ENCODE measurements at places on chromosomes 2 and 18. TPM values are rescaled to one million over a fixed set of nuclear protein-coding genes. Genes with fewer than 3 reads are reported as not detected.
A peak's percentile ranks its signal among the peaks of the same experiment; 100 is the strongest.

- no peak for DNase-seq
Observed at GRCh38 chr2:134134827-134135226, 119.0 kb upstream of the MGAT5 start.

DNA sequence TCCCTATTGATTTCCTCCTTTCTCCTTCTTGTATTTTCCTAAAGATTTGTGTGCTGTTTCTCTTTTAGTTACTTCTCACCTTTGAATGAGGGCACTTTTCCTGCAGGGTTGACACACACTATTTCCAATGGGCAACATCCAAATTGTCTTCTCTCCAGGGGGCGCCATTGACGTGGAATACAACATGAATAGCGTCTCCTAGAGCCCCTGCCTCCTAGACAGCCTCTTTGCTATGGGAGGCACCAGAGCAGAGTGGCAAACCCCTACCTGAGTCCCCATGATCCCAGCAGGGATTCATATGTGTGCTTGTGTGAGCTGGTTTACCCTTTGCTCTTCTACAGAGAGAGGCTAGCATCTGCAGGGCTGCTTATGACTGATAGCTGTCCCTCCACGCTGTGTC, 61.3 kb upstream of the ITSN2 start:
- DNase-seq = no peak

GAREM2 gene
- 0.04 TPM for total RNA-seq

DNA sequence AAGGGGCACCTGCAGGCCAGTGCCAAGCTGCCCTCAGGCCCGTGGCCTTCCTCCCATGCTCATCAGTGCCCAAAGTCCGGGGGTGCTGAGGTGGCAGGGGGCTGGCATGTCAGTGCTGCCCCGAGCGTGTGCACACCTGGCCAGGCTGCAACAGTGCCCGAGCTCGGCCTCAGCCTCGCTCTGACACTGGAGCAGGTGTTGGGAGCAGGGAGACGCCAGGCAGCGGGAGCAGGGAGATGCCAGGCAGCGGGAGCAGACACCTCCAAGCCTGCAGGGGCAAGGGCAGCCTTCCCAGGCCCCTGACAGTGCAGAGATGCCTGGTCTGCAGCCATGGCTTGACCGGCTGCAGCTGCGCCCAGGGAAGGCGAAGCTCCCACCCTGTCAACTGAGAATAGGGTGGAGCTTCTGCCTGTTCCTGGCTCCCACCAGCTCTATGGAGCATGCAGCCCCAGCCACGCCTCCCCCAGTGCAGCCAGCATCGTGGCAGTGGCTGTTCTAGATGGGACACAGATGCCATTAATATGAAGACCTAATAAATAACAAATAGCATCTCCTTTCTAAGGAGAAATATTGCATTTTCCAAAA, 82.4 kb downstream of the DTNB start:
- DNase-seq = no peak

DNA sequence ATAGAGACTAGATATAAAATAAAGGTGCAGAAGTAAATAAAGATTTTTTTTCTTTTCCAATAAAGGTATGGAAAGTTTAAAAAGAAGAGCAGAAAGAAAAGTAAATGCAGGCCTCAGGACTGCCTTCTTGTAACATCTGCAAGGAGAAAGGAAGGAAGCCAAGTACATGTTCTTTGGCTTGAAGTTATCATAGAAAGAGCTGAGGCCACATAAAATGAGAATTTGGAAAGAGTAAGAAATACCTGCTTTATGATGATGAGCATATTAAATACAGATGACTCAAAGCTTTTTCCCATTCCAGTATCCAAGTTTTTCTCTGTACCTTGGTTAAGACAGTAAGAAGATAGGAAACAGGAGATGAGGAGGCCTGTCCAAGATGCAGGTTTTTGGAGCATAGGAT, 25.3 kb upstream of the UBE2E3 start:
- no peak for DNase-seq

GRCh38 chr18:55228191-55228590, 268.9 kb upstream of the CCDC68 start:
- DNase-seq = no peak

GRCh38 chr2:20326163-20326780, 24.4 kb downstream of the PUM2 start:
- DNase-seq = peak; percentile 35

- DNase-seq = no peak
Observed at GRCh38 chr18:40925071-40925541, 1029.9 kb upstream of the PIK3C3 start.

DNA sequence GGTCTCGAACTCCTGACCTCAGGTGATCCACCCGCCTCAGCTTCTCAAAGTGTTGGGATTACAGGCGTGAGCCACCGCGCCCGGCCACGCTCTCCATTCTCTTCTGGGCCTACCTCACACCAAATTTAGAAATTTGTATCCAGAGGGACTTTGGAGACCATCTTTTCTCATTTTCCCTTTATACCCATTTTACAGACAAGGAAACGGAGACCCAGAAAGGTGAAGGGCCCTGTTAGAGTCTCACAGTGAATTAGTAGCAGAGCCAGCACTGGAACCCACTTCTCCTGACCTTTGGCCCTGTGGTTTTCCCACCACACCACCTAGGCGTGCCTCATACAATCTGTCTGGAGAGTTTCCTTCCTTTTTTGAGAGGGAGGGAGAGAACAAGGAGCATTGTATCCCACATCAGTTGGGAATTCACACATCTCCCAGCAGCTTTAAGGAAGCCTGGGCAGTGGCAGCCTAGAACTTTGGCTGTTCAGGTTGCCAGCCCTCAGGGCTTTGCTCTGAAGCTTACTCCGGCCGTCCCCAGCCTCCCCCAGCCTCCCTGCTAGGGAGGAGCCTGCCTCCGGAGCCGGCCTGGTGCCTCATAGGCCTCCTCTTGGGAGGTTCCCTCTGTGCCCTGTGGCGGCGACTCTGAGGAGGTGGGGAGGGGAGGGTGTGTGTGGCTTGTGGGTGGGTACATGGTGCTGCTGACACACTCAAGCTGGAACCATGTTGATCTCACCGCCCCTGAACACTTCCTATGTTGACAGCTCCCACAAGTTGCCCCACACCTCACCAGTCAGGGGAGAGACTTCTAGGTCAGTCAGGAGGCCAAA, 13.8 kb downstream of the FOSL2 start:
- no peak for DNase-seq

DNA sequence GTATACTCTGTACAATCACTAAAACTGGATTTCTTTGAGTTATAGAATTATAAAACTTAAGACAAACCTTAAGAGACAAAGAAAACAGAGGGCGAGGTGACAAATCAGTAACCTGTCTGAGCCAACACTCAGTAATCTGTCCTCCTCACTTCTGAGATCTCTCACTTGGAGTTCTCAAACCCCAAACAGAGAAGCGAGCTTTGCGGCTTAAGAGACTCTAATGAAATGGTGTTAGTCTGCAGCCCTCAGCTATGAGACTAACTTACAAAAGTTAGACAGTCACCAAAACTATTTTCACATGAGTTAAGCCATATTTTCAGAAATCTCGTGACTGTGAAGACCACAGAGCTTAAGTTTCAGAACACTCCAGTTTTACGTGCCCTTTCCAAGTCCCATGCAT, 140.6 kb downstream of the TMX3 start:
- no peak for DNase-seq

NTSR2 gene
- total RNA-seq = not detected

- no peak for DNase-seq
Observed at GRCh38 chr18:28875059-28875458, 698.1 kb upstream of the CDH2 start.

DNA sequence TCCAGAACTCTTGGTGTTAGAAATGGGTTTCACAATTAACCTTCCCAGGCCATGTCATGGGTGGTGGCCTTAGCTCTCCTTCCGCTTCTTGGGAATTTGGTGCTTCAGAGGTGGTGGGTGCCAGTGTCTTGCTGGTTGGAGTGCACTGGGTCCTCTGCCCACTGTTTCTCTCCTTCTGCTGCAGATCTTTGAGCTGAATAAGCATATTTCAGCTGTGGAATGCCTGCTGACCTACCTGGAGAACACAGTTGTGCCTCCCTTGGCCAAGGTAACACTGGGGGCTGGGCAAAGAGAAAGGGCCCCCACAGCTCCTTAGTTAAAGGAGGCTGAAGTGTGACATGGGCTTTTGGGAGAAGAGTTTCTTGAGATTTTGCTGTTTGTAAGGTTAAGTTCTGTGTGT, 32.0 kb upstream of the PRLH start:
- DNase-seq = no peak

DNA sequence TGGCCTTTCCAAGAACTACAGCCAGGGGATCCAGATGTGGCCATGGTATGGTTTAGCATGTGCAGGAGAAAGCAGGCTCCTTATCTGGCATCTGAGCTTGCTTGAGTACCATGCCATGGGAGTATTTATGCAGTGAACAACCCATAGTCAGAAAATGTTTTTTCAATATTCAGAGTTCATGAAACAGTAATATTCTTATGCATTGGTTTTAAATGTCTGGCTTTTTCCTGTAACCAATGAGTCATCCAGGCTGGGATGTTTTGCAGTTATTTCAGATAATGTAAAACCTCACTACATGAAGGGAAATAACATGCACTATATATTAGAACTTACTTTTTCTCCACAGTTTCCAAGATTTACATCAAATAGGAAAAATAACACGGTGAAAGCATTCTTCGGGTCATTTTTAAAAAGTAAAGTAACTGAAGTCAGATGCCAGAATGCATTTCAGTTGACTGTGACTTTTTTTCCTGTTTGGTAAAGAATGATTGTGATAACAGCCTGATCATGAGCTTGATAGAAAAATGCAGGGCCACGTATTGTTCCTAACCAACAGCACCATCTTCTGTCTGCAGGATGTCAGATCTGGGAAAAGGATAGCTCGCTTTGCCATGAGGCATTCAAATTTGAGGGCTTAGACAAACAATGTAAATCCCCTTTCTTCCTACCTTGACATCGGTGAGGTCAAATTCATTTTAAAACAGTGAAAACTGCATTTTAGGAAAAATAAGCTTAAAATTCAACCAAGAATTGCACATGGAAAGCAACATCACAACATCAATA, 152.8 kb downstream of the DSC3 start:
- DNase-seq = no peak

ELOA2 gene
- not detected for total RNA-seq

GRCh38 chr2:52107124-52107523, 1075.2 kb upstream of the NRXN1 start:
- DNase-seq = no peak

DNA sequence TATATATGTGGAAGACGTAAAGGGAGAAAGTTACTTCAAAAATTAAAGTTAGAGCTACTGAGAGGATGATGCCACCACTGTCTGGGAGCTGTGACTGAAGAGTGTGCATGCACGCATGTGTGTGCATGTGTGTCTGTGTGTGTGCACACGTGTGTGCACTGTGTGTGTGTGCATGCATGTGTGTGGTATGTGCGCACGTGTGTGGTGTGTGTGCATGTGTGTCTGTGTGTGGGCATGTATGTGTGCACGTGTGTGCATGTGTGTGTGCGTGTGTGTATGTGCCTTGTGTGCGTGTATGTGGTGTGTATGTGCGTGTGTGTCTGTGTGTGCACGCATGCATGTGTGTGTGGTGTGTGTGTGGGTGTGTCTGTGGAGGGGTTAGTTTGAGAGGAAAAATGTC, 473.4 kb downstream of the CMPK2 start:
- DNase-seq = no peak

DNA sequence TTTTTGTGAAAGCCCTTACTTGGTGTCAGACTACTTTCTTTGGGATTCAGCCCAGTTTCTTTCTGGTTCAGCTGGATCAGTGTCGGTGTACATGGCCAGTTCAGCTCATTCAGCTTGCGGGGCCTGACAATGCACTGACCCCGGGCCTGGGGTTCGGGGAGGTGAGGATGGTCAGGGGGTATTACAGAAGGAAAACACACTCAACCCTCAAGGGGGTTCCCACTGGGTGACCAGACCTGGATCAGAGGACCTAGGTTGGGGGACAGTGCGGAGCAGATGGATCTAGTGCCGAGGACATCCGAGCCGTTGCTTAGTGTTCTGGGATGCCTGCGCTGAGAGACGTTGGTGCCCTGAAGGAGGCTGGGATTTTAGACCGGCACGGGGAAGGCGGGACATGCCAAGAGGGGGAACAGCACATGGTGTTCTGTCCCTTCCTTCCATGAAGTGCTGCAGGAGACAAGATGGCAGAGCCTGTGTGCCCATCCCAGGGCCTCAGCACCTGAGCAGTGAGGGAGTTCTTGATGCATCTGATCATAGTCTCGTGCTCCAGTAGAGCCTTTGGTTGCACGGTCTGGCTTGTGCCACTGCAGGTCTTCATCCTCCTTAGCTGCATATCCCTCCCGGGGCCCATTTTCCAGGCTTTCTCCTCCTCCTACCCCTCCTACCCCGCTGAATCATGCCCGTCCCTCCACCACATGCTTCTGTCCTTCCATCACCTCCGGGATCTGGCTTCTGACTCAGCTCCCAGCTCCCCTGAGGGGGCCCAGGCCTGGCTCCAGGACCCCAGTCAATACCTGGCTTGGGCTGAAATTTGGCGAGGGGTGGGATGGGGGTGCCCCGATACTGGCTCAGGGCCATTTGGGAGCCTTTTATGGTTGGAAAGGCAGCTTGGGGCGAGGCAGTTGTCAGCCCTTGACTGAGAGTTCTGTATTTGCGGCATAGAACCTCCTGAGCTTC, 18.0 kb downstream of the SPEG start:
- DNase-seq = no peak

LHCGR gene
- total RNA-seq = not detected

- no peak for DNase-seq
Observed at GRCh38 chr2:132384491-132385151, 32.0 kb upstream of the GPR39 start.
